RCC 7860 (cell line): ENCODE measurements at places on chromosomes 13 and 19.
A peak's percentile ranks its signal among the peaks of the same experiment; 100 is the strongest.

DNA sequence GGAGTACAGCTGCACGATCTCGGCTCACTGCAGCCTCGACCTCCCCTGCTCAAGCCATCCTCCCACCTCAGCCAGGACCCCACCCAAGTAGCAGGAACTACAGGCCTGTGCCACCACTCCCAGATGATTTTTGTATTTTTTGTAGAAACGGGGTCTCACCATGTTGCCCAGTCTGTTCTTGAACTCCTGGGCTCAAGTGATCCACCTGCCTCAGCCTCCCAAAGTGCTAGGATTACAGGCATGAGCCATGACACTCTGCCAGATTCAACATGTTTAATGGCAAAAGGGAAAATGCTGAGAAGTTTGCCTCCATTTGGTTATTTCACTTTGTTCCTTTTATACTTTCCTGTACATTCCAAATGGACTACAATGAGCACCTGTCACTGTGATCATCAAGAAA lies 65.8 kb downstream of the ZIC5 start:
- no peak for DNase-seq

DNA sequence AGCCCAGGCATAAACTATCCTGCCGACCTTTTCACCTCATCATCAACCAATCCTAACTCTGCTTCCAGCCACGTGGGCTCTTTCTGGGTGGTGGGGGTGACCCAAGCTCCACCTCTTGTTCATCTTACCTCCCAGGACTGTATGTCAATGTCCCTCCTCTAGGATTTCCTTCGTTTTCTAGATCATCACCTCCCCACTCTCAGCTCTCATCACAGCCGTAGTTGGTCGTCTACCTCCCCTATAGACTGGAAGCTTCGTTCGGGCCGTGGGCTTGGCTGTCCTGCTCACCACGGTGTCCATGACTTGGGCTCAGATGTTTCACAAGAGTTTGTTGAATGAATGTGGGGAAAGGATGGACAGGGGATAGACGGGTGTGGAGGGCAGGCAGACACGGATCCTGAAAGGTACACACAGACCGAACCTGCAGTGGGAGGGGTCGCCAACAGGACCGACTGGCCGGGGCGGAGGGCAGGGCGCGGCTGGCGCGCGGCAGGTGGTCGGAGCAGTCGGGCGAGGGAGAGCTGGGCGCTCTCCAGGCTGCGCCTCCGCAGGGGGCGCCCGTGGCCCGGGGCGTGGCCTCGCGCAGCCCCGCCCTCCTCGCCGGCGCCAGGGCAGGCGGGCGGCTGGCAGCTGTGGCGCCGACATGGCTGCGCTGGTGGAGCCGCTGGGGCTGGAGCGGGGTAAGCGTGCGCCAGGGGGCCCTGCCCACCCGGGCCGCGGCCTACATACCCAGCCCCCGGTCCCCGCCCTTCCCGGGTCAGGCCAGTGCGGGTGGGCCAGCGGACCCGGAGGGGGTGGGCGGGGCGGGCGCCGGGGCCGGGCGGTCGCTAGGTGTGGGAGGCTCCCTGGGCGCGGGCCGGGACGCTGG lies at the start of gene LIN7B:
LIN7B (plus strand) TSS at position 609 of the 868 bp plus-strand sequence; CDS start at position 644, 35 bp downstream.
- peak; percentile 48 for DNase-seq

DNA sequence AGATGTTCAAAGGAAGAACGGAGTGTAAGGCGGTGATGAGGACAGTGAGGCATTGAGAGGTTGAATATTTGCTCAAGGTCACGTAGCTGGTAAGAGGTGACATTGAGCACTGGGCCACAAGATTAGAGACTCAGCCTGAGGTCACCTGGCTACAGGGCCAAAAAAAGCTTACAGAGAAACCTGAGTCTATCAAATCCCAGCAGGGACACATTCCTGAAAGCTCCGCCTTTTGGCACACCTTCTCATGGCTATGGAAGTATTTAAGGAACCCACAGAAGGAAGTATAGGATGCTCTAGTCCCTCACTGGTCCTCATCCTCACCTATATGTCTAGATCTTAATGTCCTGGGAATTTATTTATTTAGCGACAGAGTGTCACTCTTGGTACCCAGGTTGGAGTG lies 17.4 kb downstream of the ZNF586 start:
- no peak for DNase-seq

DNA sequence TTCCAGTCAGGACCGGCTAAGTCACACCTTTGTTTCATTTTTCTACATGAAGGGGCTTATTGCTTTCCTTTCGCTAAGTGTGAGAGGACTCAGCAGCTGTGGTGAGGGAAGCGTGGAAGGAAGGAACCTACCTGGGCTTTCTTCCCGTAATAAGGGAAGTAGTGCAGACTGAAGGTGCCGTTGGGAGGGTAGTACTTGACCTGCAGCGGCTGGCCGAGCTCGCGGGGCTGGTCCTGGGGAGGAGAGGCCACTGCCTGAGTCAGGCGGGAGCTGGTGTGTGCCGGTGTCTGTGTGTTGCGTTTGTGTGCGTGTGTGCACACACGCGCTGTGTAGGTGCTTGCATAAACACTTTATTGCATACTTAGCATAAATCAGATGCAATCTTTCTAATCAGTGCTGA lies 7.7 kb downstream of the ATP4B start:
- no peak for DNase-seq

- DNase-seq, result no peak
These were observed 242.1 kb downstream of the ENOX1 start for GRCh38 chr13:43544631-43545030.
